Hematopoietic multipotent progenitor cell treated with erythropoietin and hydrocortisone succinate and interleukin-3 and kit ligand, for 17 days (in vitro differentiated cells): ENCODE measurements at places on chromosomes 1 and 21.

DNA sequence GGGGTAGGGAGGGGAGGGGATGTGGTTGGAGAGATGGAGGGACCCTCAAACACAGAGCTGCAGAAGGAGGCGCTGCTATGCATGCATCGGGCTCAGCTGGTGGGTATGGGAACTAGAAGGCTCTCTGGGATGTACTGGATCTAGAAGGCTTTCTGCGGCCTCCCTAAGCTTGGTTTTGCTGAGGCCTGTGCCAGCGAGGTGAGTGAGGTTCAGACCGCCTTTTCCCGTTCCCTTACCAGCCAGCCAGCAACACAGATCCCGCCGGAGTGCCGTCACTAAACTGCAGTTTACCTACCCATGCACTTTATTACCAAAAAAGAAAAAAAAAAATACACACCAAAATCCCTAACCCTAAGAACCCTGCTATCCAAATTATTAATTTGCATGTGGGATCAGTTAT is 180.2 kb downstream of the PRDM16 start:
- no peak for DNase-seq

DNA sequence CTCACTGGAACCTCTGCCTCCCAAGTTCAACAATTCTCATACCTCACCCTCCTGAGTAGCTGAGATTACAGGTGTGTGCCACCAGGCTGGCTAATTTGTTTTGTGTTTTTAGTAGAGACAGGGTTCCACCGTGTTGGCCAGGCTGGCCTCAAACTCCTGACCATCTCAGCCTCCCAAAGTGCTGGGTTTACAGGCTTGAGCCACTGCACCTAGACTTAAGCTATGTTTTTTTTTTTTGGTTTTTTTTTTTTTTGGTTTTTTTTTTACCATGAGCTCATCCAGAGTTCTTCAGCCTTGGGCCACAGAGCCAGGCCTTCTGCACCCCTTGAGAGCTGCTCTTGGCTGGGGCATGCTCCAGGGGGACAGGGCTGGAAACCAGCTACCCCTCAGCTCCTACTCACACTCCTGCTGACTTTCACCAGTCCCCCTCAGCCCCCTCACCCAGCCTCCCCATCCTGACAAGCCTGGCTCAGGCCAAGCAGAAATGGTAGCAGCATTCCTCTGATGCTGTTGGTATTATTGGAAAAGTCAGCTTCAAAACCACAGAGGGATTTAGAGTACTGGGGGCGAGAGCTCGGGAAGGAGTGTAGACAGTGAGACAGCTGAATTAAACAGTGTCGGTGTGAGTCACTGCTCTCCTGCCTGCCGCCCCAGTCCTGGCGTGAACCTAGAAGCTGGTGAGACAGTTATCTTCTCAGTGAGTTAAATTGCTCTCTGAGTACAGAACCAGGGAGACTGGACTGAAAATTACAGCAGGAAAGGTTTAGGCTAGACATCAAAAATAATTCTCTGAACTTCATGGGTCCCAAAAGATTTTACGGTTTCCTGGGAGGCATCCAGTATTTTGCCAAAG is 63.7 kb downstream of the NAV1 start:
- DNase-seq = no peak

GRCh38 chr1:225738763-225739162 is 38.9 kb upstream of the SRP9 start:
- DNase-seq = no peak

DNA sequence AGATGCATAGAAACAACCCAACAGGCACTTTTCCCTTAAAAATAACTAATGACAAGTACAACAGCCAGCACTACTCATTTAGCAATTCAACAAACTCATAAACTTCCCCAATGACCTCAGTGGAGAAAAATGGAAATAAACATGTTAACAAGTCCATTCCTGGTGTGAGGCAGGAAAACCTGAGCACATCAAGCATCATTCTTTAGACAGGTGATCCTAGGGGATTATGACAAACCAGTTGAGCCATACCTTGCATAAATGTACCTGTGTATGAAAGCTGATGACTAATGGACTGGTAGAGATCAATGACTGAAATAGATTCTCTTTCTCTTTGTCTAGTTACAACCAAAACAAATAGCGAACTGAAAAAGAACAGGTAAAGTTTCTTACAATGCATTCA is 7.0 kb downstream of the COL24A1 start:
- DNase-seq = no peak

DNA sequence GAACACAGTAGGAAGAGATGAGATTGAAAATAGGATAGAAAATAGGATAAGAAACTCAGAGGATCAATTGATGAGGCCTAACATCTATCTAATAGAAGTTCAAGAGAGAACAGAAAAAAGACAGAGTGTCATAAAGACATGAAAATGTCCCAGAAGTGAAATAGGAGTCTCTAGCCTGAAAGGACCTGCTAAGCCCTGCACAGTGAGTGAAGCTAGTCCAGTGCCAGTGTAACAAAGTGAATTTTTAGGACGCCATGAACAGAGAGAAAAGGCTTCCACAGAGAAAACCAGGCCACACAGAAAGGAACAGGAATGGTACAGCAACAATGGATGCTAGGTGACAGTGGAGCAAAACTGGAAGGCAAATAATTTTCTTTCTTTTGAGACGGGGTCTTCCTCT is 20.3 kb upstream of the LSS start:
- no peak for DNase-seq

DNA sequence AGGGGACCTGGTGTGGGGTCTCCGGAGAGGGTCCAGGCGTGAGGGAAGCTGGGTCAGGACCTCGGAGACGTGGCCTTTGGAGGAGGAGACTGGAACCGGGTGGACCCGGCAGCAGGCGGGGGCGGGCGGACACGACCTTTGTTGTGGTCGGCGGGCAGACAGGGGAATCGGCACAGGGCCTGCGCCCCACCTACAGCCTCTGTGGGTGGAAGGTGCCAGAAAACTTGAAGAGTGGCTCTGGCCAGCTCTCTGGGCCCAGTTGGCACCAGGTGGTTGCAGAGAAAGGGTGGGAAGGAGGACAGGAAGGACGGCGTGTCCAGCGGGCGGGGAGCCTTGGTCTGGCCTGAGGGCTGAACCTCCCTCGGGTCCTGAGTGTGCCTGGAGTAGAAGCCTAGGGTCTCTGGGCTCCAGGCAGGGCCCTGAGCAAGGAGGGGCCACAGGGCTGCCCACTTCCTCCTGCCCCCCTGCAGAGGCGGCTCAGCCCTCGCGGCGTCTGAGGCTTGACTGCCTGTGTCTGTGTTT is 7.7 kb upstream of the TTLL10 start:
- no peak for DNase-seq

DNA sequence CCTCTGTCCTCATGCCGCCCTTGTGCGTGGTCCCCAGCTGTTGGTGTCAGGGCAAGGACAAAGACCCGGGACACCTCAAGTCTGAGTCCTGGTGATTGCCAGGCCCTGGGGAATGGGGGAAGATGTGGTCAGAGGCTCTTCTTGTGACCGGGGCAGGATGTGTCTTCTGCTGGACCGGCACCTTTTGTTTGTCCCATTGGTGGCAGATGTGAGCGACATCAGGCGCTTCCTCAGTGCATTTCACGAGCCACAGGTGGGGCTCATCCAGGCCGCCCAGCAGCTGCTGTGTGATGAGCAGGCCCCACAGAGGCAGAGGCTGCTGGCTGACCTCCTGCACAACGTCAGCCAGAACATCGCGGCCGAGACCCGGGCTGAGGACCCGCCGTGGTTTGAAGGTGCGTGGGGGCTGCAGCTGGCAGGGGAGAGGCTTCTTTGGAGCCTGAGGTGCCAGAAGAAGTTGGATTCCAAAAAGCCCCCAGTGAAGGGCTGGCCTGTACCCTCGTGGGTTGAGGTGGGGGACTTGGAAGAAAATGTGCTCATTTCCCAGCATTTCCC is 8.4 kb downstream of the DFFB start:
- no peak for DNase-seq

DNA sequence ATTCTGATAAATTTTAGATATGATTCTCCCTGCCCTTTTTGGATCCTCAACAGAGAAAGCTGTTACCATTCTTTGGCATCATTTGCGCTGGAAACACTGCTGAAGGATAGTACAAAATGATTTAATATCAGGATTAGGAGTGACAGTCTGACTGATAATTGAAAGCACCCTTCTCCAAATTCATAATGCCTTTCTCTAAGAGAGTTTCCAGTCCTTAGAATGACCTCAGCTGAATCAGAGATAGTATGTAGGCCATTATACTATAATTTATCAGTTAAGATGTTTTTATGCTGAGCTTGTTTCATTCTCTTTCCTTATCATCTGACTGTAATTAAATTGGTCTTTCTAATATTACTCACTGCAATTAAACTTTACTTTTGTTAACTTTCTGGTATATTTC is 166.7 kb downstream of the ZNF326 start:
- DNase-seq = no peak

- no peak for DNase-seq
Measured at GRCh38 chr1:203017061-203017460, 9.2 kb upstream of the PPFIA4 start.

GRCh38 chr1:91885213-91885715 is 687 bp downstream of the TGFBR3 start:
- DNase-seq = no peak

DNA sequence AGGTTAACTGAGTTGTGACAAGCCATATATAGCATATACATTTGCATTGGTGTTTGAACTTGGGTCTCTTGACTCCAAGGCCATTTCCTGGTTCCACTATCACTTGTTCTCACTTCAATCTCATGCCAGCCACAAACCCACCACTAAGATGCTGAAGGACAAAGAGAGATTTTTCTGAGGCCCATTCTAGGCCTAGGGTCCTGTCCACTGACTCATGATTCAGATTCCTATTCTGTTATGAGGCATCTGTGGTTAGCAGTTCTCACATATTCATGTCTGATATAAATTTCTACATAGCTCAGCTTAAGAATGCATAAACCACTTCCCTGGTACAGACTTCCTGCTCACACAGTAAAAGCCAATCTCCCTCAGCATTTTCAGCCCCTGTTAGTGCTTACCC is 326.1 kb upstream of the BEND5 start:
- no peak for DNase-seq

DNA sequence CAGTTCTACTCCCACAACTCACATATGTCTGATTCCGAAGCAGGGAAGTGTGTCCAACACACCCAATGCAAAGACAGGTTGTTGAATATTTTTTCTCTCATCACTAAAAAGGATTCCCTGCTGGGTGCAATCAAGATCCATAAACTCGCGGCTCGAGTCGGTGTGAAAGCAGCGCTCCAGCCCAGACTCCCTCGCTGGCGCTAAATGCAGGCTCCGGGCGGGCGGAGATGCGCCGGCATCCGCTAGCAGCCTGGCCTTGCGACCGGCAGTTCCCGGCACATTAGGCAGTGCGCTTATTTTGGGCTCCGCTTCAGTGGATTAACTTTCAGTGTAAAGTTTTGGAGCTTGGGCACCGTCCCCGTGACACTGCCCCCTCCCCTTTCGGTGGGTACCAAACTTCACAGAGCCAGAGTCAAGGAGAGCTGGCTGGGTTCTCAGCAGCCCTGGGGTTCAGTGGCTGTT is 87.7 kb upstream of the POU3F1 start:
- no peak for DNase-seq

DNA sequence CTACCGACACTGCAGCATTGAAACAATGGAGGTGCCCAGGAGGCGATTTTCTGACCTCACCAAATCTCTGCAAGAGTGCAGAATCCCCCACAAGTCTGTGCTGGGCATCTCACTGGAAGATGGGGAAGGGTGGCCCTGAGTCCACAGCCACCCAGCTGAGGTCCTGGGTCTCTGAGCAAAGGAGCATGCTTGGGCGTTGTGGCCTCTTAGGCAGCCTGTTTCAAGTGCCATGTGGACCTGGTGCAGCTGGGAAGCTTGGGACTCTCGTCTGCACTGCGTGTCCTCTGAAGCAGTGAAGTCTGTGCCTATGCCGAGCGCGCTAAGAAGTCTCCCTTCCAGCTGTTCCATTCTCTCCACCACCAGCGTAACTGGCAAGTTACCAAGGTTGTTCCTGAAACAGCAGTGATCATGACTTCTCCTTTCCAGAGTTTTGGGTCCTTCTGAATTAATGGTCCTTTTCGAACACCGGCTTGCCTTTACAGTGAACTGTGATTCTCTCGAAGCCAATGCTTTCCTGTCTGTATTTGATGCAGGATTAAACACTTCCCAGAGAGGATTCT is 5.0 kb upstream of the PLA2G2C start:
- no peak for DNase-seq

DNA sequence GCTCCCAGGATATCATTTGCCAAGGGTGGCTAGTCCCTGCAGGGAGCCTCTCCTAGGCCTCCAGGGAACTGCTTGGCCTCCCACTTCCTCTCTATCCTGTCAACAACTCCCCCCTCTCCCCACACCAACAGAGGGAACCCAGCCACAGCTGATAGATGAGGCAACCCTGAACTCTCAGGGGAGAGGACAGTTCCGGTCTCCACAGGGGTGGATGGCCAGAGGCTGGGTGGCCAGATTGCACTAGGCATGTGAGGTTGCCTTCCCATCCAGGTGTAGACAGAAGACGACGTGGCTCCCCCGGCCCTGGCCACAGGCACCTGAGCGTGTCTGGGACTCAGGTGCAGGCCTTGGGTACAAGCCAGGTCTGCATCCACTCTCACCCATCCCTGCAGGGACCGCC is 53.3 kb downstream of the TOR1AIP2 start:
- DNase-seq = no peak

DNA sequence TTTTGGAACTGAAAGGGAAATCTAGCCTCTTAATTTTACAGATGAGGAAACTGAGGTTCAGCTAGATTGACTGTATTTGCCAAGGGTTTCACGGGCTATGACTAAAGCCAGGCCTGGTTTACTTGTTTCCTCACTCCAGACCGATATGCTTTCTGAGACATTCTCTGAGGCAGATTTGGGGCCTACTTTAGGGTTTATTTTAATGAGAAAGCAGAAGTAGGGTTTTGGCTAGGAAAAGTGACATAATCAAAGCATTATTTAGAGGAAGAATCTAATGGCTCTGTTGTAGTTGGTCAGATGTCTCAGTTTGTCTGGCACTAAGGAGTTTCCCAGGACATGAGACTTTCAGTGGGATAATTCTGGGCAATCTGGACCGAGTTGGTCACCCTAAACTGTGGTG is 1.5 kb upstream of the RPTN start:
- no peak for DNase-seq

DNA sequence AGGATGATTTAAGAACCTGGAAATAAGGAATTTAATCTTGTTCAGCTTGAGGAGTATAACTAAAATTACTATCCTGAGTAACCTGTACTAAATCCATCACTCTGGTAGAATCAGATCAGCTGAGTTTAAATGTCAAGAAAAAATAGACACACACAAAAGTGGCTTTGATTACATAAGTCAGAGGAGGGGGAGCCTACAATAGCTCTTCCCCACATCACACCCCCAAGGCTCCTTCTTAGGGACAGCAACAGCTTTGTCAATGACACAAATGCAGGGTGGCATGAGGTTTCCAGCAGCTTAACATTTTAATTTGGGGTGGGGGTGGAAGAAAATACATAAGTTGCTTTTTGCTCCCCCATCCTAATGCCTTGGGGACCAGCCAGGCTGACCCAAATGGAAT is 12.6 kb upstream of the NUP210L start:
- no peak for DNase-seq

DNA sequence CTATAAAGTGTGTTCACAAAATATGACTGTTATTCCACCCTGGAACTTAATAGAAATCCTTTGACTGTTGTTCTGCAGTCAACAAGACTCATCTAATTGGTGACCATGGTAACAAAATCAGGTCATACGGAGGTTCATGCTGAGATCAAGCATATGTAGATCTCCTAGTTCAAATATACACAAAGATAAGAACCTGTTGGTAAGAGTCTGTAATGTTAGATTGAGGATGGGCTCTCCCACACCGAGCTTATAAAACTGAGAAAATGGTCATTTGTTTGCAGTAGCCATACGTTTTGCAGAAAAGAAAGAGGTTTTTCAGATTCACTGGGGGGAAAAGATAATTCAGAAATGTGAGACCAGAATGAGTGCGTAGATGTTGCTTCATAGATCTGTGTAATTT is 468.1 kb downstream of the RPS6KC1 start:
- no peak for DNase-seq
